ENCODE measurements at places on chromosomes 4 and X.

- DNase-seq = no peak
Measured at GRCh38 chr4:77006753-77007353, 57.3 kb downstream of the SEPTIN11 start.

GRCh38 chr4:113232194-113232593 is 182.7 kb downstream of the ANK2 start:
- DNase-seq = no peak

- no peak for DNase-seq
Measured at GRCh38 chrX:63475200-63475599, 124.1 kb upstream of the SPIN4 start.

GRCh38 chr4:52312722-52313121 is 261.6 kb downstream of the SPATA18 start:
- no peak for DNase-seq

- DNase-seq = no peak
Measured at GRCh38 chrX:7316280-7316679, 168.3 kb upstream of the PUDP start.

- no peak for DNase-seq
Measured at GRCh38 chrX:31280580-31280979, 208.7 kb upstream of the FTHL17 start.

GRCh38 chrX:104137496-104137895 is 19.3 kb downstream of the SLC25A53 start:
- DNase-seq = no peak

DNA sequence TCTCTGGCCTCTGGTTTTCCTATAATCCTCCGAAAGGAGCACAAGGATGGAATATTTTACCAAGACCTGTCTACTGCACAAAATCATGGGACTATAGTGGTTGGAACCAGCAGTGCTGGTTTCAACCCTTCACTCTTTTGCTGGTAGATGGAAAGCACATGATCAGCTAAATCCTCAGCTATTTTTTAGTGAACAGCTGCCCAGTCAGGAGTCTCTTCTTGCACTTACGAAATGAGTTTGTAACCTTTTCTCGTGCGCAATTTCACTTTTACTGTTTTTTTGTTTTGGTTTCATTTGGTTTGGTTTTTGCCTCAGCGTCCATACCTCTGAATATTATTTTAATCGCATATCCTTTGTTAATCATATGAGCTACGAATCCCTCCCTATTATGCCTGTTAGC is 418.5 kb upstream of the CPEB2 start:
- DNase-seq = no peak

DNA sequence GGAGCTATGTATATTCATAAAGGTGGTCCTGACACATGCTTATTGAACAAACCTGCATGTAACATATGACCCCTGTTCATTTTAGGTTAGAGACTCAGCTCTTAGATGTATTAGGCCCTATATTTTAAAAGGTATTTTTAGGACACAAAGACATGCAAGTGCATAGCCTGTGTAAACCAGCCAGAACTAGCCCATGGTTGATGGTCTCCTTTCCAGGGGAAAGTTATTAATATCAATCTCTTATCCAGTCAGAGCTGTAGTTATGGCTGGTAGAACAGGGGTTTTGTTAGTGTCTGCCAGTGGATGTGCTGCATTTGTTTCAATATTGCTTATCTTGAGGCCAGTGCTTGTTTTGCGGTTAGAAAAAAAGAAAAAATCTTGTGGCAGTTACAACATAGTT is 488.6 kb downstream of the KCTD8 start:
- DNase-seq = no peak

GRCh38 chr4:103498161-103499070 is 221.4 kb downstream of the TACR3 start:
- peak; percentile 41 for DNase-seq

- DNase-seq = no peak
Measured at GRCh38 chr4:188305690-188306089, 166.4 kb downstream of the TRIML1 start.

GRCh38 chrX:19086102-19086772 is 36.0 kb downstream of the ADGRG2 start:
- no peak for DNase-seq

DNA sequence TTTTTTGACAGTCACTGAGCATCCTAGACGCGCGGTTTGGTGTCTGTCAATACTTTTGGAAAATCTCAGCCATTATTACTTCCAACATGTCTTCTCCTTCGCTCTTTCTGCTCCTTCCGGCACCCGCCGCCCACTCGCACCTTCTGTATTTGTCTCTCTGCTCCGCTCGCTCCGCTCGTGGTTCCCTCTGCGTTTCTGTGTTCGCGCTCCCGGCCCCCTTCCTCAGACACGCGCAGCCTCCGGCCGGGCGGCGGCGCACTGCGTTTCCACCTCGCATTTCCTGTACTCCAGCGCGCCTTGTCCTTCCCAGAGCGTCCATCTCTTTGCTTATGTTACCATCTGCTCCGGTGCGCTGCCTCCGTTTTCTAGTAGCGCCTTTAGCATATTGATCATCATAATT is 21.1 kb downstream of the PDE6B start:
- DNase-seq = no peak

GRCh38 chr4:174375422-174375821 is 91.7 kb downstream of the CEP44 start:
- no peak for DNase-seq

DNA sequence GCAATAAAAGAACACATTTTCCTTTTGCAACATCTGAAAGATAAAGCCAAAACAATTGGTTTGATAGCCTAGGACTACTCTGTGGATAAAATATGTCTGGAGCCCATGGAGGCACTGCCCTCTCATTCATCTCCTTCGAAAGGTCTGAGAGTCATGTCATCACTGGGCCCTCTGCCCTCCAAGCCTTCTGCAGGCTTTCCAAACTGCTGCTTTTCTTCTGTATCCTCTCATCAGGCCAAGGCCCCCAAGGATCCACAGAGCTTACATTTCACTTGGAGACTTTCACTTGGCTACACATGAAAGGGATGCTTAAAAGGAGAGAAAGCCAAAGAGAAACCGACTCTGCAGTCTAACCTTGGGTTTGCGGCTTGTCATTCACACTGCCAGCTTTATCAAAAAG is 109.9 kb downstream of the SH3RF1 start:
- peak; percentile 48 for DNase-seq

GRCh38 chr4:147160908-147161513 is 215.3 kb upstream of the TTC29 start:
- peak; percentile 59 for DNase-seq

DNA sequence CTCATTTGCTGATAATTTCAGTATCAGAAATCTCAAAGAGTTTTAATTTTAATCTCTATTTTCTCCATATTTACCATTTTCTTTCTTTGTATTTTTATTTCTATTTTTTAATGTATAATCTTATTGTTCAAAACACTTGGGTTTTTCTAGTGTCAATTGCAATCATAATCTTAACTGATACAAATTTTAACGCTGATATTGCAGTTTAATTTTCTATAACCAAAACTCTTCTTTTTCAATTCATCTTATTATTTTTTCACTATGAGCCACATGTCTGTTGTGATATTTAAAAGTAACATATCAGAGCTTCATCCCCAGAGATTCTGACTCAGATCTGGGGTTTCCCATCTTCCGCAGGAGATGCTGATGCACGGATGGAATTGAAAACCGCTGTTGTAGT is 16.2 kb downstream of the ADAM29 start:
- DNase-seq = no peak

- peak; percentile 2 for DNase-seq
Measured at GRCh38 chr4:71680706-71681105, 103.2 kb downstream of the GC start.

- DNase-seq = no peak
Measured at GRCh38 chr4:74111990-74112389, 13.0 kb upstream of the CXCL2 start.

- DNase-seq = no peak
Measured at GRCh38 chr4:6188687-6189305, 11.6 kb downstream of the JAKMIP1 start.

DNA sequence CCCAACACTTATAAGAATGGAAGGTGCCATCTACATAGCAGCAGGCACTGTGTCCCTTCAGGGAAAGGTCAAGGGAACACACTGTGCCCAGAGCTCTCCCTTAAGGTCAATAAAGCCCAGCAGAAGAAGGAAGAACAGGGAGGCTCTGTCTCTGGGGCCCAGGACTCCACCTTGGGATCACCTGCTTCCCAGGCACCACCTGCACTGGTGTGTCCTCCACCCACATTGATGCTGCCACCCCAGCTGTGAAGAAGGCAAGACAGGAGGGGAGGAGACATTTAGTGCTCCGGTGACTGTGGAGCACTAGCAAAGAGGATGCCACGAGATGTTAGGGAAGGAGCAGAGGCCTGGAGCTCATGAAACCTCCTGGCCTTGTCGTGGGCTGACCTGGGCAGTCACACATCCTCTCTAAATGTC is 53.4 kb downstream of the FHDC1 start:
- DNase-seq = no peak

DNA sequence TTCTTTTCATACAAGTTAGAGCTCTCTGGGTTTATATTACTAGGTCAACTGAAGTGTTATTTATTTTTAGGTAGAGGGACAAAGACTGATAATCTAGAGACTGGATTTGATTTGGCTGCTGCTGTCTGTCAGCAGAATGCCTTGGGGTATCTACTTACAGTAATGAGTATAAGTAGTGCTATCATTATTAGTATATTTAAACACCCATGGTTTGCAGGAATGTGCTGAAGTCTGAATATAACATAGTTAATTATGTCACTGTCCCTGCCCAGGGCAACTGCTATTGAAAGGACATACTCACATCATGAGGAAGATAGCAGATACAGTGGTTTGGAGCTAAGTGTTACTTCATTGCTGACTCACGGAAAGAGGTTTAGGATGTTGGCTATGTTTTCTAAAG is 76.2 kb downstream of the PRRG1 start:
- DNase-seq = no peak

GRCh38 chr4:95204873-95205272 is 343.9 kb downstream of the UNC5C start:
- no peak for DNase-seq

DNA sequence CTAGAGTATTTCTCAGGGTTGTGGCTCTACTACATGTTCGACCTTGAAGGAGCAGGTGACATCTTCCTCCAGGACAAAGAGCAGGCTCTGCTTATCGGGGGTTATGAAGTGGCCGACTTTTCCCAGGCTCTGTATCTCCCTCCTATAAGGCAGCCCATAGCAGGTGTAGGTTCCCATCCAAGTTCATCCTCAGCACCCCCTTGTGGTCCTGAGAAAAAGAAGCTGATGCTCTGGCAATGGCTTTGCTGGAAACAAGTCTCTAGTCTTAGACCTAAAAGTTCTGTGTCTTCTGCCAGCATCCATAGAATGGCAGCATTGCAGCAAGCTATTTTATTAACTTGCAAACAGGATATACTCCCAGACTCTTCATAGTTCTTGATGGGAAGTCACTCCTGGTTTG is 836.6 kb upstream of the PRKX start:
- DNase-seq = no peak

- no peak for DNase-seq
Measured at GRCh38 chr4:81903212-81903611, 431.5 kb upstream of the RASGEF1B start.

GRCh38 chr4:36313301-36313700 is 31.9 kb downstream of the DTHD1 start:
- no peak for DNase-seq

- DNase-seq = no peak
Measured at GRCh38 chr4:152522245-152522644, 13.6 kb downstream of the FBXW7 start.

DNA sequence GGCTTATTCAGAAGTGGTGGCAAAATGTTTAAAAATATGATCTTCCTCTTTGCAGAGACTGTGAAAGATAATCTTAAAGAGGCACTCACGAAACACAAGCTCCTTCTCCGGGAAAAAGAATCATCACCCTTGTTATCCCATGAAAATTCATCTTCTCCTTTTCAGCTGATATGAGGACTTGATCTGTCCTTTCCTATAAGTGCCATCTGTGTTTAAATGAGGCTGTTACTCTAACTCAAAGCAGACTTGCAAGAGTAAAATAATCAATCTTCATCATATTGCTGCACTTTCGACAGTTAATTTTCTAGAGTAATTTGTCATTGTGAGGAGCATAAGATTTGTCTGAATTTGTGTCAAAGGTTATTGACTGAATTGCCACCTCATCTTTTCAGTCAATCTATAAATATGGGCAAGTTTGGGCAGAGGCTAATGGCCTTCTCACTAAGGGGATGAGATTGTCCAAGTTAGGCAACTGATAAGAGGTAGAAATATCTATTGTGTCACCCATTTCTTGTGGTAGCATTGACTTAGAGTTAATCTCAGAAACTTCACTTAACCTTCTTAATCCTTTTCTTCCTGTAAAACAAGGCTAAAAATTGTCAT is 452.9 kb downstream of the GRXCR1 start:
- DNase-seq = no peak

- no peak for DNase-seq
Measured at GRCh38 chrX:39012621-39013111, 211.4 kb downstream of the MID1IP1 start.

- DNase-seq = no peak
Measured at GRCh38 chr4:16916031-16916430, 17.6 kb upstream of the LDB2 start.

DNA sequence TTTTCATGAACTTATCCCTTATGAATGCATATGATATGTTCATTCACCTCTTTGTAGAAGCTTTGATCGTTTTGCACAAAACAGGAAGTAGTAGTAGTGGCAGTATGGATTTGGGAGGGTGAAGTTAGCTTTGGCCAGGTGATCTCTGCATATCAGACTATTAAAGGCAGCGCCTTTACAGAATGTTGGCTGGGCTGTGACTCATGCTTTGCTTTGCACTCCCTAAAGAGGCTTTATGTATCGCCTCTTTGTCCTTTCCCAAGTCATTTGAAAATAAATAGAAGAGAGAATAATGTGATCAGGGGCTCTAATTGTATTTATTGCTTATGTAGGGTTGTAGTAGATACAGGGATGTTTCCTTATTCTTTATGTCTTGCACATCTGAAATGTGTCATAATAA is 50.4 kb downstream of the SHROOM3 start:
- DNase-seq = no peak

- DNase-seq = no peak
Measured at GRCh38 chr4:78824001-78824400, 47.9 kb downstream of the BMP2K start.

GRCh38 chrX:77595848-77596247 is 148.7 kb downstream of the FGF16 start:
- DNase-seq = no peak

DNA sequence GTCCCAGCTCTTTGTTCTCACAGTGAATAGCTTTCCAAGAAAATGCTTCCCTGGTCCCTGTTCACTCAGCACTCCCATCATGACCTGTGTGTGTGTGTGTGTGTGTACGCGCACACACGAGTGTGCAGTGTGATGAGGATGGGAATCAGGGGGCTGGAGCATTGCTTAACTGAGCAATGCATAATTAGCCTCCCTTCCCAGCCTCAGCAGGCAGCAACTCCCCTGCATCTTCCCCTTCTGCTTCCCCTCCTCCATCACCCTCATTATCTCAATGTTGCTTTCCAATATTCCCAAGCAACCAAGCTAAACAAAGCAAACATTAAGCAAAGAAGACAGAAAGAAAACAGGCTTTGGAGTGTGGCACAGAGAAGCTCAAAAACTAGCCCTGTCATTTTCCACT is 137.0 kb downstream of the RBM47 start:
- no peak for DNase-seq

Measured in muscle of arm (tissue), 14 donors.